ENCODE measurements at places on chromosomes 6 and 20.

DNA sequence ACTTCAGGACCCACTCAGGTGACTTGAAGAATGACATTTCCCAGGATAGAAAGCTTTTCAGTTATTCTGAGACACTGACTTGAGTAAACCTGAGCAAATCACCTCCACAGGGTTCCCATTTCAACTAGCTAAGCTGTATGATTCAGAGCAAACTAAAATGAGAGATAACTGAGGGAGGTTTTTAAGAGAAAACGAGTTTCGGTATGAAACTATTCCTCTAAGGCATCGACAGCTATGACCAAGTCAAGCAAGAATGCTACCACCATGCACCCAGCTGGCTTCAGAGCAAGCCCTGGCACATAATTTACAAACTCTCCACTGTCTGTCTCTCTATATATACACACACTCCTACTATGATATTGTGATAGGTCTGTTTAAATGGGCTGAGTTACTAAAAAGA is 75.4 kb downstream of the PERP start:
- no peak for DNase-seq

GRCh38 chr6:131112249-131112648 is 23.0 kb upstream of the AKAP7 start:
- DNase-seq, result no peak

DNA sequence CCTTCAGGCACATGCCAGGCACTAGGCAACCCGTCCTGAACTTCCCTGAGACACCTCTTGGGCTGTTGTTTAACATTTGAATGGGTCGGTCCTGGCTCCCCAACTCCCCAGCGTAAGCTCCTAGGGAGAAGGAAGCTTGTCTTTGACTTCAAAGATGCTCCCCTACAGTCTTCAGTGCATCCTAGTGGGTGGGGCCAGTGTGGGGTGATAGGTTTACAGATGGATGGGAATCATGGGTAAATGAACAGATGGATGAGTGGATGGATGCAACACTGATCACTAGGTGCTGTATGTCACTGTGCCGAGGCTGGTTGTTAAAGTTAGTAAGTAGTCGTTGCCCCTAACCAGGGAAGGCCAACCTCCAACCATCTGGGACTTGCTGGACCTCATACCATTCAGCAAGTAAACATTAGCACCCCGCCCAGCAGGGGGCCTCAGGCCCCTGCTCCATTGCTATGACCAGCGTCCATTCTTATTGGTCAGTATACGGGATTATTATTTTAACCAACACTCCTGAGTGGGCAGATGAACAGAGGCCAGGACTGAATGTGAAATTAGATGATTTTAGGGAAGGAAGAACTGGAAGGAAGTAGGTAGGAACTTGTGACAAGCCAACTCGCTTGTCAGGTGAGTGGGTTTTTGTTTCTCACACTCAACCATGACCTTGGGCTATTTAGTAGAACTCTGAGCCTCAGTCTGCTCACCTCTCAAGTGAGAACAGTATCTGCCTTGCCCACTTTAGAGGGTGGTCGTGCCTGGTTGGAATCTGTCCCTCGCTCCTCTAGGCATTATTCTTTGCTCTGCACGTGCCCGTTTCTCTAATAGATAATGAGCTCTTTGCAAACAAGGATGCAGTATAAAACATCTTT is 82.9 kb upstream of the FOXP4 start:
- DNase-seq, result peak; percentile 38

- DNase-seq, result peak; percentile 13
Observed at GRCh38 chr6:75204217-75204958, 1.5 kb downstream of the COL12A1 start.

- DNase-seq, result no peak
Observed at GRCh38 chr6:160438481-160438880, 90.3 kb downstream of the SLC22A3 start.

GRCh38 chr20:16576219-16576618 is 3.0 kb upstream of the KIF16B start:
- no peak for DNase-seq
